H1 (cell line): ENCODE measurements at places on chromosomes 11 and 22. TPM values are rescaled to one million over a fixed set of nuclear protein-coding genes. Genes with fewer than 3 reads are reported as not detected.

DNA sequence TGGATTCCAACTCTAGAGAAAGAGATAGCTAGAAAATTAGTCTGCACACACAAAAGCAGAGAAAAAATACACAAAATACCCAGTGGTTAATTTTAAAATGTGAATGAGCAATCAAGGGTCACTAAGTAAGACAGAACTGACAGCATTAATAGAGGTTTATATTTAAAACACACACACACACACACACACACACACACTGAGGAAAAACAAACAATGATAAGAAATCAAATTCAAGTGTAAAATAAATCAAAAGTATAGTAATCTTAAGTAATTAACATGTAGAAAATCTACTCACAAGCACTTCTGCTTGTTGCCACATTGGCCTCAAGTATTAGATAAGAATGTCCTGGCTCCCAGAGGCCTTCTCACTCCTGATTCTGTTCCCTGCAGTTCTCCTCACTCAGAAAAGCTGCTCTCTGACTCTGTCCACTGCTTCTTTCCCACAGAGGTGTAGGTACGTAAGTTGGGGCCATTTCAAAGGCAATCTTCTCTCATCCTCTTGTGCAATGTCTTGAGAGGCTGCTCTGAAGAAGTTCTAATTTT, 33.3 kb upstream of the OLFML1 start:
- no peak for DNase-seq
- H3K4me1 ChIP-seq: no peaks in the 10 kb centered on the region
- H3K4me3 ChIP-seq: no peak overlapping the region
- no peak overlapping the region for H3K27ac ChIP-seq
- H3K36me3 ChIP-seq: no peaks in the 10 kb centered on the region
- H3K27me3 ChIP-seq: no peaks in the 10 kb centered on the region

GRCh38 chr22:44585559-44586350, 87.7 kb upstream of the RTL6 start:
- H3K4me1 ChIP-seq: no peaks in the 10 kb centered on the region
- no peaks in the 10 kb centered on the region for H3K36me3 ChIP-seq
- no peak overlapping the region for H3K27ac ChIP-seq

- no peaks in the 10 kb centered on the region for H3K27me3 ChIP-seq
- H3K27ac ChIP-seq: 0 out of 2 replicates have a peak overlapping the region, but pooled peaks have one; percentile 39
- peak; percentile 52 for DNase-seq
- H3K4me3 ChIP-seq: no peak overlapping the region
- peaks cover 2% of the 10 kb centered on the region for H3K4me1 ChIP-seq
Measured at GRCh38 chr11:45056529-45056928, 89.9 kb upstream of the PRDM11 start.

GRCh38 chr11:13039126-13039525, 30.0 kb downstream of the RASSF10 start:
- no peaks in the 10 kb centered on the region for H3K36me3 ChIP-seq
- no peaks in the 10 kb centered on the region for H3K27me3 ChIP-seq
- H3K4me1 ChIP-seq: no peaks in the 10 kb centered on the region
- DNase-seq: no peak
- no peak overlapping the region for H3K27ac ChIP-seq
- H3K4me3 ChIP-seq: no peak overlapping the region

DNA sequence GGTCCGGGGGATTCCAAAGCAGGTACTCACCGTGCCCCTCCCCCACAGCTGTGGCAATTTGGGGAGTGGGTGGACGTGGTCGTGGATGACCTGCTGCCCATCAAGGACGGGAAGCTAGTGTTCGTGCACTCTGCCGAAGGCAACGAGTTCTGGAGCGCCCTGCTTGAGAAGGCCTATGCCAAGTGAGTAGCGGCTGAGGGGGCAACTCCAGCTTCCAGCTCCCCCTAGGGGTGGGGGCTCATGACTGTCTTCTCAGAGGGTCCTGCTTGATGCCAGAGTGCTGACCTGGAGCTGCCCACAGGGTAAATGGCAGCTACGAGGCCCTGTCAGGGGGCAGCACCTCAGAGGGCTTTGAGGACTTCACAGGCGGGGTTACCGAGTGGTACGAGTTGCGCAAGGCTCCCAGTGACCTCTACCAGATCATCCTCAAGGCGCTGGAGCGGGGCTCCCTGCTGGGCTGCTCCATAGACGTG, 4.2 kb downstream of the CAPN1 start:
- 0 out of 2 replicates have a peak overlapping the region, but pooled peaks have one; percentile 0 for H3K27ac ChIP-seq
- no peak overlapping the region for H3K4me3 ChIP-seq
- H3K27me3 ChIP-seq: no peaks in the 10 kb centered on the region
- peak; percentile 69 for DNase-seq
- peaks cover 52% of the 10 kb centered on the region for H3K36me3 ChIP-seq

Gene ANAPC15
- total RNA-seq: 70.0 and 74.9 TPM in 2 replicates

GRCh38 chr11:71165771-71166170, 86.6 kb downstream of the SHANK2 start:
- no peaks in the 10 kb centered on the region for H3K36me3 ChIP-seq
- no peak overlapping the region for H3K27ac ChIP-seq
- no peak overlapping the region for H3K4me3 ChIP-seq

DNA sequence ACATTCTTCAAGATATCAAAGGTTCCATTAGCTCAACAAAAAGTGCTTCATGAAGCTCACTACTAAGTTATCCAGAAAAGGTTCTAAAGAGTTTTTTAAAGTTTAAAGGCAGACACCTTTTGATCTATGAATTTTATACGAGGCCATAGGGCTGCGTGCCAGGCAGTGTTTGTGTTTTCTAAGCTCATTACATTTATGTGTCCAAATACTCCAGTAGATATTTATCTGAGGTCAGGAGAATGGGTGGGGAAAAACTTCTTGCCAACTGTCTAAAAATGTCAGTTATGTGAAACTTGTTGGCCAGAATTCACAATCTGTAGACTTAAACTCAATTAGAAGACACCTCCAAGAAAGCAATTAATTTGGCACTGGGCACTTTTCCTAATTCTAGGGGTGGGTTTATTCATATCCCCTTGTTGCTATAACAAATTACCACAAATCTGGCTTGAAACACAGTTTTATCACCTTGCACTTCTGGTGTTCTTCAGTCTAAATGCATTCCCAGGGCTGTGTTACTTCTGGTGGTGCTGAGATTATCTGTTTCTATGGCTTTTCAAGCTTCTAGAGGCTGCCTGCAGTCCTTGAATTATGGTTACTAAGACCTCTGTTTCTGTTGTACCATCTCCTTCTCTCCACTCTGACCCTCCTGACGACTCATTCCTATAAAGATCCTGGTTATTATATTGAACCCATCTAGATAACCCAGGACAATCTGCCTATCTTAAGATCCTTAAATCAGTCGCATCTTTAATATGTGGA, 1030.4 kb upstream of the CNTN5 start:
- no peaks in the 10 kb centered on the region for H3K36me3 ChIP-seq
- no peak overlapping the region for H3K27ac ChIP-seq
- H3K4me1 ChIP-seq: no peaks in the 10 kb centered on the region
- DNase-seq: no peak

- no peaks in the 10 kb centered on the region for H3K36me3 ChIP-seq
- no peak overlapping the region for H3K27ac ChIP-seq
- H3K4me3 ChIP-seq: no peak overlapping the region
- no peak for DNase-seq
Measured at GRCh38 chr11:111456086-111456858, 55.9 kb downstream of the BTG4 start.

Gene OR52M1
- total RNA-seq: not detected in 2 replicates

DNA sequence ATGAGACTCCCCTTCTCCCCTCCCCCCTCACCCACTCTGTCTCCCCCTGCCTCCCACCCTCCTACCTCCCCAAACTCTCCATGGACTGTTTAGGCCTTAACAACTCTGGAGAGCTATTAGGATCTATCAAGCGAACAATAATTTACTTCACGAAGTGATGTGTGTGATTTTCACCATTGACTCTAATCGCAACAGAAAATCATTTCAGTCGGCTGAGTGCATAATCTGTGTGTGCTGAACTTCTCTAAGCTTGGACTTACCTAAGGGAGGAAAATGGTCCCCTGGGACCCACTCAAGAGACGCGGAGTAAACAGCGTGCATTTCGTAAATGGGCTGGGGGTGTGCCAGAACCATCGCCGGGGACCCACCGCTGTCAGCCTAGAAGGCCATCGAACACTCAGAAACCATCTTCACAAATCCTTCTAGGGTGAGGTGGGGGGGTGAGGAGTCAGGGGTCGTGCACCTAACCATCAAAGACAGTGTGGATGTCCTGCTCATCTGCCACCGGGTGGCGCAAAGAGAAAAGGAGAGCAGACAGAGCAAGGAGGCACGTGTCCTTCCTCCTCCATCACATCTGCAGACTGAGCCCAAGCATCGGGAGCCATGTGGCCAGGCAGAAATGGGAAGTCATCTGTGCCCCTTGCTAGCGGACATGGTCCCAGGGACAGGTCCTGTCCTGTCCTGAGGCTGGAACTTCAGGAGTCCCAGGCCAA, 62.1 kb upstream of the NUP50 start:
- no peak overlapping the region for H3K4me3 ChIP-seq
- DNase-seq: no peak
- H3K36me3 ChIP-seq: no peaks in the 10 kb centered on the region
- H3K4me1 ChIP-seq: no peaks in the 10 kb centered on the region
- H3K27ac ChIP-seq: no peak overlapping the region
- no peaks in the 10 kb centered on the region for H3K27me3 ChIP-seq

Gene NUMA1
- 107 and 108 TPM in 2 replicates for total RNA-seq

Gene LMNTD2
- 2.6 and 3.1 TPM in 2 replicates for total RNA-seq

Gene ARHGAP8
- total RNA-seq: 47.7 and 48.7 TPM in 2 replicates

DNA sequence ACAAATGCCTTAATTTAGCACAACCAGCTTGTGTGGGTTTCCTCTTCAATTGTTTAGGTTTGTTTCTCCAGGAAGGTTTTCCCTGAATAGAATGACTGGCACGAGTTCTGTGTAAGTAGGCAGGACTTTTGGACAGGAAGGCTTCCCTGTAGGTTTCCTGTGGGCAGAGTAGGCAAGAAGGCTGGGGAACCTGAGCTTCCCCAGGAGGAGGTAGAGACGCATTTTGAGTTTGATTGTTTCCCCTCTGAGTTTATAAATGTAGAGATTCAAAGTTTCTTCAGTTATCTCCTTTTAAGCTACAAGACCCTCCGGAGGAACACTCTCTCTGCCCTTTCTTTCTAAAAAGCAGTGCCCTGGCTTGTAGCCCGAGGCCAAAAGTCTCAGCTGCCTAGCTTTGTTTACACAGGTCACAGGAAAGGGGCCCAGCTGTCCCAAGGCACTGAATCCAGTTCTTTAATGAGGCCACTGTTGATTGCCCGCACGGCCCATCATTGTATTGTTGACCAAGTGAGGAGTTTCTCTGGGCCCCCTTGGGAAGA, 66.6 kb upstream of the RDX start:
- H3K27me3 ChIP-seq: no peaks in the 10 kb centered on the region
- H3K36me3 ChIP-seq: no peaks in the 10 kb centered on the region
- H3K27ac ChIP-seq: 0 out of 2 replicates have a peak overlapping the region, but pooled peaks have one; percentile 1
- H3K4me3 ChIP-seq: no peak overlapping the region

GRCh38 chr11:44095506-44096359, at the start of gene EXT2:
EXT2 (plus strand) TSS chr11:44095678; CDS start chr11:44107713, 12,035 bp downstream.
- no peaks in the 10 kb centered on the region for H3K27me3 ChIP-seq
- peak within 1 kb of the TSS; percentile 73 for H3K4me3 ChIP-seq
- H3K27ac ChIP-seq: no peak within 1 kb of the TSS
- no peaks in the 10 kb centered on the region for H3K36me3 ChIP-seq

- H3K4me3 ChIP-seq: no peak overlapping the region
- no peaks in the 10 kb centered on the region for H3K27me3 ChIP-seq
- DNase-seq: no peak
- no peak overlapping the region for H3K27ac ChIP-seq
- H3K36me3 ChIP-seq: no peaks in the 10 kb centered on the region
Measured at GRCh38 chr11:104151404-104152204, 12.3 kb downstream of the PDGFD start.

DNA sequence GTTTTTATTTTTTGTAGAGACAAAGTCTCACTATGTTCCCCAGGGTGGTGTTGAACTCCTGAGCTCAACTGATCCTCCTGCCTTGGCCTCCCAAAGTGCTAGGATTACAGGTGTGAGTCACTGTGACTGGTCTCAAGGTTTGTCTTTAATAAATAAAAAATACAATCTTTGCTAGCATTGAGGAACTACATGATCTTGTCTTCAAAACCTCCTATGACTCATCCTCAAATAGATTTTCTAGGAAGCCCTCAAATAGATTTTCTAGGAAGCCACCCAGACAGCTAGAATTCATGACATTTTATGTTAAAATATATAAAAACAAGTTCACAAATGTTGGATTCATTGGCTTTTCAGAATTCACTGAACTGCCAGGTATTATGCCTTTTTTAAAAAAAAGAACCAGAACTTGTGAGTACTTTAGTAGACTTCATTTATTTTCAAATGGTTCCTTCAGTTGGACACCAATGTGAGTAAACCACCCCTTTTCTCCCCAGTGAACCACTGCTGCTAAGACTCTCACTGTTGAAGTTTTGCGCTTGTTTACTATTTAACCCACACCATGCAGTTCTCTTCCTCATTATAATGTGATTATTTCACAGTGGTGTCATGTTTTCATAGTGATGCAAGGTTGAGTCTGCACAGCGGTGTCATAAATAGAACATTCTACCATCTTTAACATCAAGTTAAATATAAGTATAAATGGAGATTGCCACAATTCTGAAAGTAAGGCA, 303.9 kb downstream of the CASP12 start:
- H3K4me3 ChIP-seq: no peak overlapping the region
- H3K27ac ChIP-seq: no peak overlapping the region
- H3K27me3 ChIP-seq: no peaks in the 10 kb centered on the region
- no peaks in the 10 kb centered on the region for H3K4me1 ChIP-seq
- H3K36me3 ChIP-seq: no peaks in the 10 kb centered on the region
- no peak for DNase-seq
